Activated CD8-positive, alpha-beta memory T cell treated with anti-CD3 and anti-CD28 coated beads, Interleukin-2, amount 10 ng/mL, durations not matched to agents 7 days and 5 days (primary cell): ENCODE measurements at places on chromosomes 2 and 18. TPM values are rescaled to one million over a fixed set of nuclear protein-coding genes. Genes with fewer than 3 reads are reported as not detected.
A peak's percentile ranks its signal among the peaks of the same experiment; 100 is the strongest.

DNA sequence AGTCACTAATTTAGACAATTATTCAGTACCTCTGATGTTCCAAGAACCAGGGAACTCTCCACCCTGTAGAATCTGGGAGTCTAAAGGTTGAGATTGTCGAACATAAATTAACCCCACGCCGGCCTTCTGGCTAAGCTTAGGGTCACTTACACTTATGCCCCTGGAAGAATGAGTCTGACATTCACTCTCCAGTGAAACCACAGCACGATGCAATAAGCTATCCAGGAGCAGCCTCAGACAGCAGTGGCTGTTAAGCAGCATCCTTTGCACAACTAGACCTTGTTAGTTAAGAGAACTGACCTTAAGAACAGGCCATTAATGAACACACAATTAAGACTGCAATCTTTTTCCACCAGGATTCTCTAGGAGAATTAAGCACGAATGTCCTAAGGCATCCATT is 25.0 kb downstream of the SH3YL1 start:
- H3K27ac ChIP-seq, result no peak overlapping the region
- H3K27me3 ChIP-seq, result no peaks in the 10 kb centered on the region
- no peak for DNase-seq
- peaks cover 15% of the 10 kb centered on the region for H3K36me3 ChIP-seq

The PARD3B gene
- total RNA-seq, result not detected

GRCh38 chr2:18527822-18528221 is 32.6 kb downstream of the RDH14 start:
- H3K4me1 ChIP-seq, result no peaks in the 10 kb centered on the region
- no peak overlapping the region for H3K27ac ChIP-seq
- no peak overlapping the region for H3K4me3 ChIP-seq
- H3K27me3 ChIP-seq, result peaks cover 4% of the 10 kb centered on the region
- DNase-seq, result no peak
- no peaks in the 10 kb centered on the region for H3K36me3 ChIP-seq

GRCh38 chr2:150167711-150168110 is 319.8 kb downstream of the RND3 start:
- no peak overlapping the region for H3K27ac ChIP-seq
- H3K4me3 ChIP-seq, result no peak overlapping the region
- no peaks in the 10 kb centered on the region for H3K36me3 ChIP-seq

DNA sequence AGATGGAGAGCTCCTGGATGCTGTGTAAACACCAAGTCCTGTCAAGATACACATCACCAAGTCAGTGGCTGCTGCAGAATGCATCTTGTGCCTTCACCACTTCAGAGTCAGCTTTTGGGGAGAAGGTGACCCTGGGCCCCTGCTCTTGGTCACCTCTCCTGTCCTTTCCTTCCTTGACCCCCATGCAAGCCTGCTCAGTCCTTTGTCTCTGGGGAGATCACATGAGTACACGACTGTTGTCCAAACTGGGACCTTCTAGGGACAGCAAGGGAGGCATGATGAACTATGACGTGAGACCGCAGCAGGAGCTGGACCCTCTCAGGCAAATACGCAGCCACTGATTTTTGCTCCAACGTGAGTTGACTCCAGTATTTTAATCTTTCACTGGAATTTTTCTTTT is 706.9 kb upstream of the ID2 start:
- peaks cover 2% of the 10 kb centered on the region for H3K36me3 ChIP-seq
- H3K27me3 ChIP-seq, result no peaks in the 10 kb centered on the region
- H3K4me1 ChIP-seq, result peaks cover 17% of the 10 kb centered on the region
- DNase-seq, result no peak
- H3K4me3 ChIP-seq, result no peak overlapping the region

The CELF4 gene
- not detected for total RNA-seq

- H3K4me1 ChIP-seq, result no peaks in the 10 kb centered on the region
- H3K27me3 ChIP-seq, result peaks cover 19% of the 10 kb centered on the region
- DNase-seq, result no peak
Observed at GRCh38 chr18:21398121-21398520, 156.1 kb downstream of the GREB1L start.

DNA sequence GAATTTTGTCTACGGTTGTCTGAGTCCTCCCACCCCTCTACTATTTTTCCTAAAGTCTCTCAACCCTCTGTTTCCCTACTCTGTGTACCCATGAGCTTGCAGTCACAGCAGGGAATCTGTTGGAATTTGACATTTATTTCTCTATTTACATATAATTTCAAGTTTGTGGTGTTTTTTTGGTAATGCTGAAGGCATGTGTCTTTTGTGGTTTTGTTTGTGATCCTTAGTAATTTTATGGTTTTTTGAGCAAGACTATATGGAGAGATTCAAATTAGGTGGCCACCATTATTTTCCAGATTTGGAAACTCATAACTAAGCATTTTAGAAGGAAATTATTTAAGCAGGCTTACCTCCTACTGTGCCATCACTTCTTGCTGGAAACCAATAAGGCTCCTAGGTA is 27.2 kb upstream of the FBLN7 start:
- H3K4me3 ChIP-seq, result no peak overlapping the region
- no peaks in the 10 kb centered on the region for H3K4me1 ChIP-seq
- no peak overlapping the region for H3K27ac ChIP-seq
- DNase-seq, result no peak
- no peaks in the 10 kb centered on the region for H3K27me3 ChIP-seq

- H3K36me3 ChIP-seq, result peaks cover 1% of the 10 kb centered on the region
- no peak for DNase-seq
- H3K4me1 ChIP-seq, result peaks cover 20% of the 10 kb centered on the region
- no peaks in the 10 kb centered on the region for H3K27me3 ChIP-seq
Observed at GRCh38 chr18:74901362-74902146, 303.9 kb downstream of the ZNF407 start.

GRCh38 chr2:220107380-220107791 is 480.0 kb downstream of the SLC4A3 start:
- no peak for DNase-seq
- H3K4me3 ChIP-seq, result no peak overlapping the region
- no peaks in the 10 kb centered on the region for H3K4me1 ChIP-seq
- no peaks in the 10 kb centered on the region for H3K27me3 ChIP-seq

- DNase-seq, result no peak
- H3K27me3 ChIP-seq, result no peaks in the 10 kb centered on the region
- H3K27ac ChIP-seq, result no peak overlapping the region
- no peaks in the 10 kb centered on the region for H3K4me1 ChIP-seq
Observed at GRCh38 chr18:28159055-28159454, 17.9 kb downstream of the CDH2 start.

The PHLPP1 gene
- 18.3 TPM for total RNA-seq

DNA sequence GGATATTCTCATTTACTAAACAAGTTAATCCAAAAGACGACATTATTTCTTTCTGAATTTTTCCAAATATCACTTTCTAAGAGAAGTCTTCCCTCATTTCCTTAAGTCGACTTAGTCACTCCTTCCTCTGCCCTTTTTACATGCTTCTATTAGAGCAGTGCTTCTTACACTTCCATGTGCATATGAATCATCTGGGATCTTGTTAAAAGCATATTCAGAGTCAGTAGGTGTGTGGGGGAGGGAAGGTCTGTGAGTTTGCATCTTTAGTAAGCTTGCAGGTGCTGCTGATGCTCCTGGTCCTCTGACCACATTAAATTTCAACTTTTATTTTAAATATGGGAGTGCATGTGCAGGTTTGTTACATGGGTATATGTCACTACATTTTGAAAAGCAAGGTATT is 582.6 kb downstream of the NRXN1 start:
- H3K27ac ChIP-seq, result no peak overlapping the region
- H3K4me1 ChIP-seq, result no peaks in the 10 kb centered on the region
- H3K4me3 ChIP-seq, result no peak overlapping the region
- no peaks in the 10 kb centered on the region for H3K36me3 ChIP-seq
- H3K27me3 ChIP-seq, result no peaks in the 10 kb centered on the region

DNA sequence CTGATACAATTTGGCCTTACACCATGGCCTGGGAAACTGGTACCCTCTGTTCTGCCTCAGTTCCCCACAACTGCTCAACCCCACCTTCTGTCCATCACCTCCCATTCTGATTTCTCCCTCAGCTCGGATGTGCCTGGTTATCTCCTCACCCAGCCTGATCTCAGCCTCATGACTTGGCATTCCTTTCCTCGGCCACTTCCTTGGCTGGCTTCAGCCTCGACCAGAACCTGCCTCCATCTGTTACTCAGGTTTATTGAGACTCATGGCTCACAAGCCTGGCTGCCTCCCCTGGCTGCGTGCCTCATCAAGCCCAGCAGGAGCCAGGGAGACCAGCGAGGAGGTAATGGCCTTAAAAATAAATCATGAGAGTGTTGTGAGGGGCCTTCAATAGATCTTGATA is 356.2 kb upstream of the SPRED2 start:
- no peaks in the 10 kb centered on the region for H3K36me3 ChIP-seq
- no peak overlapping the region for H3K4me3 ChIP-seq
- no peak overlapping the region for H3K27ac ChIP-seq

DNA sequence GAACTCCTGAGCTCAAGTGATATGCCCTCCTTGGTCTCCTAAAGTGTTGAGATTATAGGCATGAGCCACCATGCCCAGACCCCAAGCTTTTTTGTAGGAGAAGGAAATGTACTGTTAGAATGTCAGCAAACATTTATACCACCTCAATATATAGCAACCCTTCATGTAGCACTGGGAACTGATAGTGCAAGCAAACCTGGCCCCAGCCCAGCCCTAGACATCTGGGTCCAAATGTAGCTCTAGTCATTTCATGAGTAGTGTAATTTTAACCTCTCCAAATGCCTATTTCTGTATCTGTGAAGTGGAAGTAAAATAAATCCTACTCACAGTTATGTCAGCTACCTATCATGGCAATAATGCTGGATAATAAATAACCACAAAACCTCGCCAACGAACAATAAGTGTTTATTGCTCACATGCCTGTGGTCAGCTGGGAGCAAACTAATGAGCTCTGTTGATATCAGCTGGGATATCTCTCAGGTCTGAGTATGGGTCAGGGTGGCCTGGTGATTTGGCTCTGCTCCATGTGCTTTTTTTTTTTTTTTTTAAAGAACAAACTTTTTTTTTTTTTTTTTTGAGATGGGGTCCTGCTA is 180.4 kb downstream of the CD8B2 start:
- no peaks in the 10 kb centered on the region for H3K27me3 ChIP-seq
- H3K36me3 ChIP-seq, result no peaks in the 10 kb centered on the region
- H3K27ac ChIP-seq, result no peak overlapping the region
- H3K4me1 ChIP-seq, result no peaks in the 10 kb centered on the region

DNA sequence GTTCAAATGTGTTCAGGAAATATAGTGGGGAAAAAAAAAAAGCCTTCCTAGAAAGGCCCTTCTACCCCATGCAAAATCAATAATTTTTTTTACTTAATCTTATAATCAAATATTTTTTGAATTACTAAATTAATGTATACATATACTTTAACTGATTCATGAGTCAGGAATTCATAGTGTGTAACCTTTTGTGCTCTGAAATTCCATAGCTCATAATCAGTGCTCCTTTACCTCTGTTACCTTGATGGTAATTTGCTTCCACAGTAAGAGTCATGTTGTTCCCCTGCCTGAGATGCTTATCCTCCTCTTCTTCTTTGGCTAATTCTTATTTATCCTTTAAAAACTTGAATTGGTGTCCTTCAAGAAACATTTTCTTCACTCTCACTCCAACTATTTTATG is 414.2 kb downstream of the THSD7B start:
- no peaks in the 10 kb centered on the region for H3K27me3 ChIP-seq
- H3K27ac ChIP-seq, result no peak overlapping the region
- no peaks in the 10 kb centered on the region for H3K36me3 ChIP-seq
- H3K4me3 ChIP-seq, result no peak overlapping the region
- no peaks in the 10 kb centered on the region for H3K4me1 ChIP-seq

- DNase-seq, result no peak
- no peaks in the 10 kb centered on the region for H3K36me3 ChIP-seq
Observed at GRCh38 chr18:36593641-36594040, 235.2 kb downstream of the TPGS2 start.

The SLC38A11 gene
- total RNA-seq, result not detected

The SERPINB10 gene
- 0.14 TPM for total RNA-seq

DNA sequence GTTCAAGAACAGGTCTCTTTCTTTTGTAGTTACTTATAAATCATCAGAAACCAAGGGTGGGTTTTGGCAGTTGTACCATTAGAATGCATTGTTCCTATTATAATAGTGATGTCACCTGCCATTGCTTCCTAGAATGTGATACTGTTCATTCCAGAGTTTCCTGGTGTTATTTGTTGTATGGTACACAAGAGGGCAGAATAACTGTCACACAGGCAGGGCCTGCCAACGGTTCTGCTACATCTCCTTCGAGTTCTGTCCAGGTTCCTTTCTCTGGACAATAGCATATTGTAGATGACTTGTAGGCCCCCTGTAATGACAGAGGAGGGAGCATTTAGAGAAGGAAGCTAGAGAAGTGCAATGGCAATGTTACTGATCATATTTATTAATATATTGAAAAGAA is 98.3 kb downstream of the KLHL14 start:
- no peak overlapping the region for H3K4me3 ChIP-seq
- no peak for DNase-seq
- no peaks in the 10 kb centered on the region for H3K4me1 ChIP-seq
- peaks cover 4% of the 10 kb centered on the region for H3K27me3 ChIP-seq
- no peak overlapping the region for H3K27ac ChIP-seq

- no peak for DNase-seq
- peaks cover 33% of the 10 kb centered on the region for H3K27me3 ChIP-seq
- H3K4me1 ChIP-seq, result no peaks in the 10 kb centered on the region
Observed at GRCh38 chr2:200600549-200601225, 14.9 kb downstream of the AOX1 start.

DNA sequence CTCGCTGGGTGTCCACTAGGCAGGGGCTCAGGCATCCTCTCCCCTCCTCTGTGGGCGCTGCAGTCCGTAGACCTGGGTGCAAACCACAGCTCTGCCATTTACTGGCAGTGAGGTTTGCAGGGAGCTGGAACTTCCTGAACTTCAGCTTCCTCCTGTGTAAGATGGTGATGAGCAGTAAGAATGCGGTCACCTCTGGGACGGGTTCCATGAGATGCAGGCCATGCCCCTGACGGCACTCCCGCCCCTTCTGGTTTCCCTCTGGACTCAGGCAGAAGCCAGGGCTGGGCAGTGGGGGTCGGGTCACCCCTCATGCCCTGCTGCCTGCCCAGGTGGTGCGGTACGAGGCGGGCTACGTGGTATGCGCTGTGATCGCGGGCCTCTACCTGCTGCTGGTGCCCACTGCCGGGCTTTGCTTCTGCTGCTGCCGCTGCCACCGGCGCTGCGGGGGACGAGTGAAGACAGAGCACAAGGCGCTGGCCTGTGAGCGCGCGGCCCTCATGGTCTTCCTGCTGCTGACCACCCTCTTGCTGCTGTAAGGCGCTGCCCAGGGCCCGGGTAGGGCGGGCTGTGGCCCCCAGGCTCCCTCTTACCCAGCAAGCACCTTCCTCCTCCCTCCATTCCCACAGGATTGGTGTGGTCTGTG is 1.5 kb downstream of the PROM2 start:
- no peak overlapping the region for H3K4me3 ChIP-seq
- no peak overlapping the region for H3K27ac ChIP-seq
- H3K36me3 ChIP-seq, result no peaks in the 10 kb centered on the region

GRCh38 chr18:55301824-55302166 is 286.2 kb downstream of the TCF4 start:
- no peak overlapping the region for H3K27ac ChIP-seq
- no peak for DNase-seq
- no peaks in the 10 kb centered on the region for H3K4me1 ChIP-seq
- H3K4me3 ChIP-seq, result no peak overlapping the region
- no peaks in the 10 kb centered on the region for H3K36me3 ChIP-seq
- H3K27me3 ChIP-seq, result no peaks in the 10 kb centered on the region

GRCh38 chr2:72116081-72116533 is 31.6 kb downstream of the CYP26B1 start:
- peak; percentile 30 for DNase-seq
- H3K4me3 ChIP-seq, result no peak overlapping the region
- no peak overlapping the region for H3K27ac ChIP-seq
- H3K4me1 ChIP-seq, result no peaks in the 10 kb centered on the region
- peaks cover 3% of the 10 kb centered on the region for H3K27me3 ChIP-seq

- no peak overlapping the region for H3K4me3 ChIP-seq
- H3K27me3 ChIP-seq, result no peaks in the 10 kb centered on the region
- H3K36me3 ChIP-seq, result peaks cover 5% of the 10 kb centered on the region
- peaks cover 24% of the 10 kb centered on the region for H3K4me1 ChIP-seq
- DNase-seq, result no peak
Observed at GRCh38 chr2:234468503-234468902, 28.4 kb downstream of the ARL4C start.
